Right lobe of liver (tissue), 6 donors: ENCODE measurements at places on chromosomes 2 and 18. TPM values are rescaled to one million over a fixed set of nuclear protein-coding genes. Genes with fewer than 3 reads are reported as not detected.

DNA sequence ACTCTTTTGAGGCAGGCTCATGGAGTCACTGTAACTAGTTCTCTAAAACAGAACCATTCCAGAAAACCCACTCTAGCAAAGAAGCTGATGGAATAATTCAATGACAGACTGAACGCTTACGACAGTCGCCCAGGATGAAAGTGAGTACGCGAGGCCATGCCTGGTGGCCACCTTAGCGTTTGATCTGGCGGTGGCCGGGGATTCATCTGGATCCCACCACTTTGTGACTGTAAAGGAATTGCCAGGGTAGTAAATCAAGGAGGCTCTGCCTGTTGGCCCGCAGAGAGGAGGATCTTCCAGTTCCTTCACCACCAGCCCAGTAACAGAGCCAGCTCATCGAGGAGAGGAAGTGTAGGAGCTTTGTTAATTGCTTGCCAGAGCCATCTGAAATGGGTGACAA is 34.6 kb downstream of the GREB1 start:
- no peaks in the 10 kb centered on the region for H3K4me1 ChIP-seq
- no peak for DNase-seq
- H3K4me3 ChIP-seq: no peak overlapping the region
- H3K27ac ChIP-seq: no peak overlapping the region

GRCh38 chr2:240296104-240296406 is 139.4 kb upstream of the GPC1 start:
- DNase-seq: no peak
- no peaks in the 10 kb centered on the region for H3K36me3 ChIP-seq
- no peak overlapping the region for H3K27ac ChIP-seq
- H3K27me3 ChIP-seq: no peaks in the 10 kb centered on the region

The AQP12A gene
- total RNA-seq: not detected

DNA sequence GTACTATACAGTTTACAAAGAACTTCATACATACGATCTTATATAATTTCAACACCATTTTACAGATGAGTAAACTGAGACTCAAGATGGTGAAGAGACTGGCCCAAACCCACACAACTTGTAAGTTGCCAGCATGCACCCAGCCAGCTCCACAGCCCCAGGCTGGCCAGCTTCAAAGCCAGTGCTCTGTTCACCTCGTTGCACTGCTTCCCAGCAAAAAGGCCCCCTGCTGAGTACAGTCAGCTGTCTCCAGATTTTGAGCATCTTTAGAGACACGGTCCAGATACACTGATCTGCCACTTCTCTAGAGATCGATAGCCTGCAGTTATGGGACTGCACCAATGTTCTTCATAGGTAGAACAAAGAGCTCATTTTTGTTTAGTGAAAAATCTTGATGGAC is 257.2 kb upstream of the CHAC2 start:
- no peak overlapping the region for H3K4me3 ChIP-seq
- no peaks in the 10 kb centered on the region for H3K27me3 ChIP-seq
- no peaks in the 10 kb centered on the region for H3K36me3 ChIP-seq
- no peak overlapping the region for H3K27ac ChIP-seq
- no peak for DNase-seq

DNA sequence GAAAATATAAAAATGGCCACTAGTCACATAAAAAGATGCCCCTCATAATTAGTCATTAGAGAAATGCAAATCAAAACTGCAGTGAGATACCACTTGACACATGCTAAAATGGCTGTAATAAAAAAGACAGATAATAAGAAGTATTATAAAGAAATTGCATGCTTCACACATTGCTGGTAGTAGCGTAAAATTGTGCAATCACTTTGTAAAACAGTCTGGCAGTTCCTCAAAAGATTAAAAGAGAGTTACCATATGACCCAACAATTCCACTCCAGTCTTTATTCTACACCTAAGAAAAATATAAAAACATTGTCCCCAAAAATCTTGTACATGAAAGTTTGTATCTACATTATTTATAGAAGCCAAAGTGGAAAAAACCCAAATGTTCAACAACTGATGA is 170.6 kb upstream of the FIGN start:
- no peaks in the 10 kb centered on the region for H3K36me3 ChIP-seq
- H3K27ac ChIP-seq: no peak overlapping the region
- H3K4me3 ChIP-seq: no peak overlapping the region
- DNase-seq: no peak
- no peaks in the 10 kb centered on the region for H3K4me1 ChIP-seq

GRCh38 chr18:67771271-67771670 is 254.8 kb upstream of the DSEL start:
- H3K4me1 ChIP-seq: no peaks in the 10 kb centered on the region
- H3K27ac ChIP-seq: no peak overlapping the region
- no peak for DNase-seq
- H3K27me3 ChIP-seq: no peaks in the 10 kb centered on the region
- no peak overlapping the region for H3K4me3 ChIP-seq
